ENCODE measurements at places on chromosomes 11 and 22.
A peak's percentile ranks its signal among the peaks of the same experiment; 100 is the strongest.

DNA sequence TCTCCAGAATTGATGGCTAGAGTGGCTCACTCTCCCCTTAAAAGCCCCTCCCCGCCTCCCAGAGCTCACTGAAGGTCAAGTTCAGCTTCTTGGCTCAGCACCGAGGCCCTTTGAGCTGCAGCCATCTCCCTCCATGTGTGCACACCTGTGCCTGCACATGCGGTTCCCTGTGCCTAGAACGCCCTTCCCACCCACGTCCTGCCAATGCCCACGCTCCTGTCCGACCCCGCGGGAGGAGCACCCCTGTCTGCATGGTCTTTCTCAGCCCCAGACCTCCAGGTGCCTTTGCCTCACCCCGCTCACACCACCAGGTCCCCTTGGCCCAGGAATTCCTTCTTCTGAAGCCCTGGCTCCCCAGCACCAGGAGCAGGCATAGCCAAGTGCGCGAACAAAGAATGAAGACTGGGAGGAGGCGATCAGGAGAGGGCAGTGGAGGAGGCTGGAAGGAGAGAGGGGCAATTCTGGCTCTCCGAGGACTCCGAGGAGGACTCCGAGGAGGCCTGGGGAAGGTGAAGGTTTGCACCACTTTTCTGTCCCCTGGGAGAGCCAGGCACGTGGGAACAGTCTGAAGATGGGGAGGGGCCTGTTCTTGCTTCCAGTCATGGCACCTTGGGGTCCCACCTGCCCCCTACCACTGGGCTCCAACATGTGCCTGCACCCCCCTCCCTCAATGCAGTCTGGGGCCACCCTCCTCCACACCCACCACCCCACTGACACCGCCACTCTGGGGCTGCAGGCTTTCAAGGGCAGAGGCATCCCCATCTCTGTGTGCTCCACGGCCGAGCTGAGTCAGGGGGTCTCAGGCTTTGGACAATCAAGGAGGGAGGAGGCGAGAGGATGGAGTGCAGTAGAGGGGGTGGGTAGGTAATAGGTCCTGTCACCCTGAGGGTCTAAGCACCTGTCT lies 17.7 kb downstream of the IGF2 start:
- DNase-seq = no peak

GRCh38 chr11:75351541-75351790 lies at the start of gene ARRB1:
Gene ARRB1, minus strand, starts transcription at chr11:75351661. Its CDS starts 54 bp downstream, at chr11:75351607.
- no peak for DNase-seq

DNA sequence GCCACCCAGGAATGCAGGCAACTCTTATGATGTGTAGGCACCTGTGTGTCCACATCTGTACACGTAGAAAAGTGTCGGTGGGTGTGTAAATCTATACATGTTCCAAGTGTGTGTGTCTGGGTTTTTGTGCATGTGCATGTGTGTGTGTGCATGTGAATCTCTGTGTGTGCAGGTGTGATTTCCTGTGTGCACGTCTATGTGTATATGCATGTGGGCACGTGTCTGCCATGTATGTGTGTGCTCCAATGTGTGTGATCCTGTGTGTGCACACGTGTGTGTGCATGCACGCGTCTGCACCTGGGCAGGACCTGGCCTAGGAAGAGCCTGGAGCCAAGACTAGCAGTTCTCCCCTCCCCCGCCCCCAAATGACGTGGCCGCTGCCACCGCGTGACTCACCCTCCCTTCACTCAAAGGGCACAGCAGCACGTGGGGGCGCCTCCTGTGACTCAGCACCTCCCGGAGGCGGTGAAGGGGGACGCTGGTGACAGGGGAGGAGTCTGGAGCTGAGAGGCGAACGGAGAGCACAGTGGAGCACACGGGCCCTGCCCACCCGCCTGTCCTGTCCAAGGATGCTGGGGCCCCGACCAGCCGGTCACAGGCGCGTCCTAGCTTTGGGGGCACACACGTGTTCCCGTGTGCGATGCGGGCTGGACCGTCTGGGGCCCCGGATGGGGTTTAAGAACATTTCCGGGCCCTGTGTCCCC lies 10.1 kb downstream of the PIM3 start:
- DNase-seq = peak; percentile 96

- no peak for DNase-seq
These were observed 236.2 kb downstream of the C11orf87 start for GRCh38 chr11:109658190-109658589.

DNA sequence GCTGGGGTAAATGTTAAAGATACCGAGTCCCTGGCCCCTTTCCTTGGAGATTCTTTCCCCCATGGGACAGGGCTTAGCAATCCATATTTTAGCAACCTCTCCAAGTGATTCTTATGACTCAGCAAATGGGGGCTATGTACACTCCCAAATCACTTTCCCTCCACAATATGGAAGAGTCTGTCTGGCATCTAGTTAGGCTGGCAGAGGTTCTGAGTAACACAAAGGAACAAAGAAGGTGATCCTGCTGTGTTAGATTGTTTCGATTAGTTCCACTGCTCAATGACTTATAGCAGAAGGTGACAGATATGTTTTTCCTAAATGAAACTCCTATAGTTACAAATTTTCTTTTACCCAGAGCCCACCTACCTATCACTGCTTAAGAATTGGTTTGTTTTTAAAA lies 154.0 kb upstream of the SYT13 start:
- no peak for DNase-seq

DNA sequence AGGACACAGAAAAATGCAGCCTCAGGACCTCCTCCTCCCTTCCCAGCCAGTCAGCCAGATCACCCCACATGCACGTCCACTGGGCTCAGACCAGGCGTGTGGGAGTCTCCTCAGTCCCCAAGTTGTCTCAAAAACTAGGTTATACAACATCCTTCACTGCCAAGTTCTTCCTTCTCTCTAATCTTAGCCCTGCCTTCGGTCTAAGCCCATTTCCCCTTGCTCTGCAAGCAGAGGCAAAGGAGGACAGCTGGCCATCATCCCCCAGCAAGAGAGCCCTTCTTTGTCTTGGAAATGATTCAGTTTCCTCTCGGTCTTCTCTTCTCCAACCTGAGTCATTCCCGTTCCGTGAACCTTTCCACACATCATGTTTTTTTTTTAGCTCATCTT lies 14.0 kb upstream of the NRGN start:
- DNase-seq = no peak

DNA sequence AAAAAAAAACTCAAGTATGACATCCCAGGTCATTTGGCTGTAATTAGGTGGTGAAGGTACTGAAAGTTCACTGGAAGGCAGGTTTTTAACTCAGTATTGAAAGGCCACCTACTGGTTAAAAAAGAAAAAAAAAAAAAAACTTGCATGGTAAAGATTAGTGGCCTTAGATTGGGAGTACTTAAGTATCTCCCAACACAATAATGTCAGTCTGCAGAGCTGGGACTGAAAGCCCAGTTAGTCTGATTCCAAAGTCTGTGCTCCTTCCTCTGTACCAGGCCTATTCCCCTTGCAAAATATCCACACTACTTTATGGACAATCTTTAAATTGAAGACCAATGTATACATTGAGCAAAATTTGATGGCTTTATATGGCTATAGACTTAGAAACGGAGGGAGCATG lies 85.5 kb downstream of the NOX4 start:
- no peak for DNase-seq
